ENCODE measurements at places on chromosomes 1 and 21.

- no peak for DNase-seq
Measured at GRCh38 chr1:176379626-176380339, 83.2 kb upstream of the PAPPA2 start.

- DNase-seq, result no peak
Measured at GRCh38 chr1:214006845-214007244, 19.1 kb downstream of the PROX1 start.

- DNase-seq, result no peak
Measured at GRCh38 chr1:38804062-38804886, 55.3 kb downstream of the RRAGC start.

GRCh38 chr1:72050551-72050950 lies 231.8 kb downstream of the NEGR1 start:
- DNase-seq, result no peak

- no peak for DNase-seq
Measured at GRCh38 chr1:198253668-198254067, 96.9 kb downstream of the NEK7 start.

GRCh38 chr1:189697113-189697512 lies 780.6 kb downstream of the BRINP3 start:
- no peak for DNase-seq

DNA sequence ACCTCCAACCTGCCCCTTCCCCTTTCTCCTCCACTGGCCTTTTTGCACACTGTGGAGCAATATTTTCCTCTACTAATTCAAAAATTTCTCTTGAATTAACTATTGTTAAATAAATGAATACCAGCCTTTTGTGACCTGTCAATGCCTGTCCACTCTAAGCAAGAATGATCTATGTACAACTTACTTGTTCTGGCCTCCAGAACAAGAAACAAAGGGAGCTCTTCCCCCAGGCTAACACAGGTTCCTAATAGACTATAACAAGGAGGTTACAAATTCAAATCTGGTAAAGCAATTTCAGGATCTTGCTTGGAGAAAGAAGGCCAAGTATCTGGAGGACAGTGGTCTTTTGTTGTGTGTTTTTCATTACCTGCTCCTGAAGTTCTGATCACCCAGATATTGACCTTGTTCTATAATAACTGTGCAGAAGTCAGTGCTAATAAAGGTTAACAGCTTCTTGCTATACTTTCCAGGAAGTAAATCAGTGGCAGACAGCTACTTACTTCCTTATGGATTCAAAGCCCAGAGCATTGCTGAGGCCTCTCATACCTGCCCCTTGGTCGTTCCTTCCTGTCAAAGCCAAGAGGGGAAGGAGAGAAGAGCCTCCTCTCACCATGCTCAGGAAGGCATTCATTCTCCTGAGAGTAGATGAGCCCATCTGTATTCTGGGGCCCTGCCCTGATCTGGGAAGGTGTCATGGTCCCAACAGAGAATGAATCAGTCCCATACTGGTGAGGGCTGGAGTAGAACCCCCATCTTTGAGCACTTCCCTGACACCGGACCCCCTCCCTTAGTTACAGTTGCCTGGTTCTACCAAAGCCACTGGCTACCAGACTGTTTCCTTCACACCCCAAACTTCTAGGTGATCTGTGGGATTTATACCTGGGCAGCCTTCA lies 56.8 kb downstream of the DESI2 start:
- no peak for DNase-seq

DNA sequence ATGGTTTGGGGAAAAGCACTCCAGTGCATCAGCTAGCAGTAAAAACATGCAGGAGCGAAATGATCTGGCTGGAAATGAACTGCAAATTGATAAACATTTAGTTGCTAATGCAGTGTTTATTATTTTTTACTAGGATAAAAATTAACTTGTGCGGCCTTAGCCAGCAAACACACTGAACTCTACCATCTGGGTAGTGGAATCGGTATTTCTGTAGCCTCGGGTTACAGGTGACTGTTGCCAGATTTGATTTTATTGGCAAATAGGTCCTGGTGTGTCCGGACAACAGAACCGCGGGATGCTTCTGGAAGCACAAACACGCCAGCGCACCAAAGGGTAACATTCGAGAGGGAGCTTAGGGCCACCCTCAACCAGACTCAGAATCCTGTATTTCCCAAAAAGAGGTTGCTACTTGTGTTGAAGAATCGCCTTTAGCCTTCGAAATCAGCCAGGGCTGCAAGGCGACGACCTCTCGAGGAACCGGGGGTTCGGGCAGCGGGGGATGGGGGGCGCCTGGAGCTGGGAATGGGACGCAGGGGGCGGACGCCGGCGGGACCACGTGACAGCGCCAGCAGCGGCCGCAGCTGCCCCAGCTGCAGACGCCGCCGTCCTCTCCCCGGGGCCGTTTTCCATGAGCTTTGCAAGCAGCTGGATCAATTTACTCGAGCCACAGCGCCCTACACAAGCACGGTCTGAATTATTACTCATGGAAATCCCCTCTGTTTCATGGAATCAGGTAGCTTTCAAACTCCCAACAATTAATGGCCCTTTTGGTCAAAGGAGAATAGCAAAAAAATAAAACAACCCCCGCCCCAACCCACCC lies 158.8 kb downstream of the TOMM20 start:
- no peak for DNase-seq

DNA sequence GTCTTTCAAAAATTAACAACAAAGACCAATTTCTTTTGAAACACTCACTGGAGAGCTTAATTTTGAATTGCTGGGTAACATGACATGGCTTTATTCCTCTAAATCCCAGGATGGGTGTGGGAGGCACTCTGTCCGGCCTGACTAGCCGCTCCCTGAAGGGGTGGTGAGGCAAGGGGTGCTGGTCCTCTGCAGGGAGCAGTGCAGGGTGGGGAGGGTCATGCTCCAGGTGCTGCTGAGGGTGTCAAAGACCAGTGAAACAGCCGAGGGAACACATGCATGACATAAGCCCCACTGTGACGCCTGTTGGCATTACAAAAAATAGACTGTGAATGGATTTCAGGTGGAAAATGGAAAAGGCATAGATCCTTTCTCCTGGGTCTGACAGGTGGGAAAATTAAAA lies 223.7 kb downstream of the VAV3 start:
- DNase-seq, result no peak

- no peak for DNase-seq
Measured at GRCh38 chr21:15839601-15840000, 109.8 kb downstream of the USP25 start.

DNA sequence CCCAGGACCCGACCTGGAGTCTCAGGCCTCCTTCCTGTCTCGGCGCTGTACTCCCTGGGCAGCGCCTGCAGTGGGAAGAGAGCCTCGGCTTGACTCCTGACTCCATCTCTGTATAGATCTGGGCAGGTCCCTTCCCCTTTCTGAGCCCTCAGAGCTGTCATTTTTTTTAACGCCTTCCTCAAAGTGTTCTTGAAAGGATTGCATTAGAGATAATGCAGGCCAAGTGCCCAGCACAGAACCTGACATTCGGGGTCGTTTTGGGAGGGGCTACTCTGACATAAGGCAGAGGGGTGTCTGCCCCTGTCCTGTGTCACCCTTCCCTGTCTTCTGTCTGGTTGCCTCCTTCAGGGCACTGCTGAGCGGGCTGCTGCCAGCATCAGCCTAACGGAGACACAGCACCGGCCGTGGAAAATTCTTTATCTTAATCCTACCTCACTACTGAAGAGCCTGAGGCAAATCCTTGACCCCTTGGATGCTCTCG lies 271.6 kb downstream of the TRABD2B start:
- DNase-seq, result no peak

GRCh38 chr21:38524168-38525153 lies 26.2 kb upstream of the ERG start:
- DNase-seq, result no peak

DNA sequence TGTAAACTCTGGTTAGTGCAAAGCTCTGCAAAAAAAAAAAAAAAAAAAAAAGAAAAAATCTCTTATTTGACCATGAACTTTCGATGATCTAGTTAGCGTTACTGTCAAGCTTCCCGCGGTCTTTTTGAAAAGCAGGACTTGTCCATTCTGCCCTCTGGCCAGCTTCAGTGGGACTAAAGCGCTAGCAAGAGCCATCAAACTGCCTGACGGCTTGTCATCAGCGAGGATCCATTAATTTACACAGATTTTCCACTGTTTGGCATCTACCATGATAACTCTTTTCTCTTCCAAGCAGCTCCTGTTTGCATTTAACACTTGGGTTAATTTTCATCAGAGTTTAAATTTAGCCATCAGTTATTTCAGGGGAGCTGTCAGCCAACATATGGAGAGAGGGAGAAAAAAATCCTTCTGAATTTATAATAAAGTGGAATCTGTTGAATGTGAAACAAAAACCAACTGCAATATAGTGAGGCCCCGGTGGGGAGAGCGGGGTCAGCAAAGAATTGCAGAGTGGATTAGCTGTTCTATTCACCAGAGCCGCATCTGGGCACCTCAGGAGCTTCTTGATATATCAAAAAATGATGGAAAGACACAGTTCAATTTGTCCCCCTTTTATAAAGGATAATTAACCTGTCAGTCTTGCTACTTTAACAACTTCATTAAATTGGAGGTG lies 298.2 kb downstream of the SPATA17 start:
- DNase-seq, result no peak

GRCh38 chr1:223345720-223346119 lies 18.3 kb downstream of the SUSD4 start:
- DNase-seq, result no peak

- no peak for DNase-seq
Measured at GRCh38 chr1:201445310-201445709, 23.7 kb downstream of the PHLDA3 start.

DNA sequence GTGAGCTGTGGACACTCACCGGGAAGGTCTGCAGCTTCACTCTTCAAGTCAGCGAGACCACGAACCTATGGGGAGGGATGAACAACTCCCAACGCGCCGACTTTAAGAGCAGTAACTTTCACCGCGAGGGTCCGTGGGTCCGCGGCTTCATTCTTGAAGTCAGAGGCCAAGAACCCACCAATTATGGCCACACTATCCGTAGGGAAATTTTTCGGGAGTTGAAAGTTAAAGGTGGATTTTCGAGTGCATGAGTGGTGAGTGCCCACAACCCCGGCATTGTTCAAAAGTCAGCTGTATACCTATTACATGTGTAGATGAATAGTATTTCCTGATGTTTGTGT lies 19.7 kb downstream of the EXOC8 start:
- no peak for DNase-seq

GRCh38 chr1:31580513-31580870 lies 4.2 kb downstream of the TINAGL1 start:
- no peak for DNase-seq

DNA sequence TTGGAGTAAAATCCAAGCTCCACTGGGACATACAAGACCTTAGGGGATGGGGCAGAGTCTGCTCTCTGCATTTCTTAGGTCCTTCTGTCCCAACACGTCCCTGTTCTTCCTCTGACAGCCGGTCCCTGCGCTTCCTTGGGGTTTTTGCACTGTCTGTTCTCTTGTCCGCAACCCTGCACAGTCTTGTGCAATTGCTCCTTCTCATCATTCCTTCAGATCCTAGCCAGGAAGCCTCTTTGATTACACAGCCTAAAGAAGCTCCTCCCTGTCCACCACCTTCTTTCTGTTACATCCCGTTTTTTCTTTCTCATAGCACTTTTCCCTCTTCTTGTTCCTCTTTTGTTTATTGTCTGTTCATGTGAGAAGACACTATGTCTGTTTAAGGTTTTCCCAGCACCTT lies 19.9 kb downstream of the ACOT11 start:
- DNase-seq, result no peak

DNA sequence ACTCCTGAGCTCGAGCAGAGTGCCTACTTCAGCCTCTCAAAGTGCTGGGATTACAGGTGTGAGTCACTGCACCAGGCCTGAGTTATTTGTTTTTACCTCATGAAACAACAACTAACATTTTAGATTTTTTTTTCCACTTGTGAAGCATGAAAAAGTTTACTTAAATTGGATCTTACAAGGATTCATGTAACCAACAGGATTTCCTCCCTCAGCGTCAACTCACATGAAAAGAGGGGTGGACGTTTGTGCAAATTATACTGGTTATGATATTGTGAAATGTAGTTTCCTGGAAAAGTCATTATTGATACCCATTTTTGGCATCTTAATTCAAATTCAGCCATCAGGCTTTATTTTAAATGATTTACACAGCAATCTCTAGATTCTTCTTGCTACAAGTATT lies 6.5 kb downstream of the CNST start:
- no peak for DNase-seq

DNA sequence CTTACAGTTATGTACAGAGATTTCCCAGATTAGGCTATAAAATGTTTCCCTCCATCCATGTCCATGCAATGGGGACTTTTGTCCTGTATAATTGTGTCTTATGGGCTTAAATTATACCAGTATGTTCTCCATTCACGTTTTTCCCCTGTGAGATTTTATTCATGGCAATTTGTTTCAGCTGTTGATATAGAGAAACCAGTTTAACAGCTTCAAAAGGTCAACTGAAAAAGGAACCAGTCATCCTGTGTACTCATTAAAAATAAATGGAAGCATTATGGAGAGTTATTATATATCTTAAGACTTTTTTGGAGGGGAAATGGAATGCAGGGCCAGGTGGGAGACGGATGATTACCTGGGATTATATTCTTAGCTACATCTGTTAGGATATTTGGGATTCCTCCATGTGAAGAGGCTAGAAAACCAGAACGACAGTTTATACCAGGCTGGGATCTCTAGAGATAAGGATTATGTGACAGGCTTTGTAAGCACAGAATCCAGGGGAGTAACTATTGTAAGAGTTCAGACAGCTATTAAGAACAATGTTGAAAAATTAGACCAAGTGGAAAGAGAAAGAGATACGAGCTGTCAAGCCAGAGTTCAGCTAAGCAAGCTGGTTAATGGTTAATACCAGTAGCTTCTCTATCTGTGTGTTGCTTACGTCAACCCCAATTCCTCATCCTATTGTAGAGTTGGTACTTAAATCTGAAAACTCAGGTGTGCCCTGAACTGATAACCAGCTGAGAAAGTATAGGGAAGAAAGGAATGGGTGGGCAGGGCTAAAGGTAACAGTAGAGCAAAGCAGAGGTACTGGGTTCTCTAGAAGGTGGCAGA lies 12.4 kb upstream of the ZNF697 start:
- no peak for DNase-seq

DNA sequence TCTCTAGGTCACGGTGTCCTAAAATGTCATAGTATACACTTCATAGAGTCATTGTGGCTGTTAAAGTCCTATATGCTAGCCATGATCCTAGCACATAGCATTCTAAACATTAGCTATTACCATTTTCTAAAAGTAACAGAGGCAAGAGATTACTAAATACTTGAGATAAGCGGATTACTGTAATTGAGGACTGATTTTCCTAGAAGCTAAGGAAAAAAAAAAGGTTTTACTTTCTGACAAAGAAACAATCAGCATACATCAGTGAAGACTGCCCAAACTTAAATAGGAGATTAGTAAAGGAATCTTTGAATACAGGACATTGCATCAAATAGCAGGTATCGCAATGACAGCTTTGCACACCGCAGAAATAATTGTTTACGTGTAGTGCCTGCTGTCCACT lies 91.3 kb upstream of the HNRNPU start:
- no peak for DNase-seq

DNA sequence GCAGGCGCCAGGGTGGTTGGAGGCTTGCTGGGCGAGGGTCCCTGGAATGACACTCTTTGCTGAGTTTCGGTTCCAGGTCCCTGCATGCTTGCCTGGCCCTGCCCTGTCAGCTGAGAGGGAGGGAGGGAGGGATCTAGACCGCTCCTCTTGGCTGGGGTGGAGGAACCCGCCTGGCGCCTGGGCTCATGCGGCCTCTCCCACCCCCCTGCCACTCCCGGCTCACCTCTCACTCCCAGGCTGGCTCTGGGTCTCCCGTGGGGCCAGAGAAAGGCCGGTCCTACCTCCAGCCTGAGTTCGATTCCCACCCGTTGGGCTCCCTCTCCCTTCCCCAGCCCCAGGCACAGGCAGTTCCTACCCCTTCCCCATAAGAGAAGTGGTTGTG lies 19.0 kb upstream of the IFNLR1 start:
- no peak for DNase-seq

GRCh38 chr1:192557841-192558595 lies 17.6 kb upstream of the RGS1 start:
- DNase-seq, result no peak

GRCh38 chr21:28738882-28739281 lies 253.8 kb downstream of the LTN1 start:
- no peak for DNase-seq

Data from AG09309 (cell line).